ENCODE measurements at places on chromosomes 2 and 18.
A peak's percentile ranks its signal among the peaks of the same experiment; 100 is the strongest.

- H3K4me1 ChIP-seq: no peaks in the 10 kb centered on the region
- H3K4me3 ChIP-seq: no peak overlapping the region
- no peaks in the 10 kb centered on the region for H3K27me3 ChIP-seq
- H3K27ac ChIP-seq: no peak overlapping the region
- no peak for DNase-seq
- H3K36me3 ChIP-seq: no peaks in the 10 kb centered on the region
Measured at GRCh38 chr2:123953846-123954245, 71.2 kb upstream of the CNTNAP5 start.

DNA sequence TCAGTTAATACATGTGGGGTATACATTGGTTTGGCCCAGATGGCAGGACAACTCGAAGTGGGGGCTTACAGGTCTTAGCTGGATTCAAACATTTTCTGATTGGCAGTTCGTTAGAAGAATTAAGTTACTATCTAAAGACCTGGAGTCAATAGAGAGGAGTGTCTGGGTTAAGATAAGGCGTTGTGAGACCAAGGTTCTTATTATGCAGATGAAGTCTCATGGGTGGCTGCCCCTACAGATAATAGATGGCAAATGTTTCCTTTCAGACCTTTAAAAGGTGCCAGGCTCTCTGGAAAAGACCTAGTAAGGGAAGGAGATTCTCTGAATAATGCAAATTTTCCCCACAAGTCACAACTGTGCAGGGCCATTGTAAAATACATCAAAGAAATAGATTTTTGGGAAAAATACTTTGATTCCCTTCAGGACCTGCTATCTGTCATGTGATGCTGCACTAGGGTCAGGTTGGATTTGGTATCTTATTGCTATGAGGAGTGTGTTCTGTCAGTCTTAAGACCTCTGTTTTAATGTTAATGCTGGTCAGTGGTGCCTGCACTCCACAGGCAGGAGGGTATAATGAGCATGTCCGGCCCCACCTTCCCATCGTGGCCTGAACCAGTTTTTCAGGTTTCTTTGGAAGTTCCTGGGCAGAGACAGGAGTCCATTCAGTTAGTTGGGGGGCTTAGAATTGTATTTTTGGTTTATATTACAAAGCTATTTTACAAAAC lies 14.3 kb upstream of the MC5R start:
- no peaks in the 10 kb centered on the region for H3K27me3 ChIP-seq
- no peaks in the 10 kb centered on the region for H3K36me3 ChIP-seq
- H3K27ac ChIP-seq: no peak overlapping the region
- DNase-seq: no peak
- peaks cover 9% of the 10 kb centered on the region for H3K4me1 ChIP-seq

- no peaks in the 10 kb centered on the region for H3K4me1 ChIP-seq
- no peak for DNase-seq
- no peaks in the 10 kb centered on the region for H3K36me3 ChIP-seq
- no peaks in the 10 kb centered on the region for H3K27me3 ChIP-seq
- no peak overlapping the region for H3K27ac ChIP-seq
Measured at GRCh38 chr2:14778015-14778414, 145.5 kb downstream of the LRATD1 start.

- H3K27me3 ChIP-seq: no peaks in the 10 kb centered on the region
- DNase-seq: no peak
- H3K4me1 ChIP-seq: no peaks in the 10 kb centered on the region
- H3K4me3 ChIP-seq: no peak overlapping the region
Measured at GRCh38 chr2:191500884-191501560, 176.9 kb upstream of the NABP1 start.

DNA sequence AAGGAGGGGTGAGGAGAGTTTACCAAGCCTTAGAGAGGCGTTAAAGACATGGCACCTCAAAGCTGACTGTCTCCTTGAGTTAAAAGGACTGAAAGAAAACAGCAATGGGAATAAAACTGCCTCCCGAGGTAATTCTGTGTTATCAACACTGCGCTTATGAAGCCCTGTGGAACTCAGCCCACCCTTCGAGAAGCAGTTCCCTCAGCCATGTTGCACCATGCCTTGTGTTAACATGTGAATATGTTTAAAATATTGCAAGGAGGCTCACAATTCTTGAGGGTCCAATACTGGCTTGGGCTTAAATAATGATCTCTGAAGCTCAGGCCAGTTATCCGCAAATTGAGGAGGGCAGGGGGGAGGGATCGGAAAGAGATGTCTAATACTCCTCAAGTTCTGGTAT lies 14.7 kb downstream of the KLF7 start:
- no peaks in the 10 kb centered on the region for H3K27me3 ChIP-seq
- no peak for DNase-seq
- H3K27ac ChIP-seq: no peak overlapping the region
- no peaks in the 10 kb centered on the region for H3K36me3 ChIP-seq

GRCh38 chr2:165762723-165763122 lies 31.3 kb downstream of the GALNT3 start:
- H3K36me3 ChIP-seq: no peaks in the 10 kb centered on the region
- peaks cover 8% of the 10 kb centered on the region for H3K4me1 ChIP-seq
- H3K27ac ChIP-seq: no peak overlapping the region

DNA sequence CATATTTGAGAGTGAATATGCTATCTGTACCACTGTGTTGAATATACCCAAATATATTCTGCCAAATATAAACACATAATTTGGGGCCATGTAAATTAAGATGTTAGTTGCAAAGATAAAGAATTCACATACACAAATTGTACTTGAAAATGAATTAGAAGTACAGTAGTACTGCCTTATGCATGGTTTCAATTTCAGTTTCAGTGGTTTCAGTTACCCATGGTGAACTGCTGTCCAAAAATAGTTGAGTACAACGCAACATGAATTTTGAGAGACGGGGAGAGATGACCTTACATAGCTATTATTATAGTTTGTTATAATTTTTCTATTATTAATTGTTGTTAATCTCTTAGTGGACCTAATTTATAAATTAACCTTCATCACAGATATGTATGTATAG lies 1313.0 kb upstream of the FAM98A start:
- H3K4me3 ChIP-seq: no peak overlapping the region
- H3K27ac ChIP-seq: no peak overlapping the region
- no peaks in the 10 kb centered on the region for H3K27me3 ChIP-seq
- H3K36me3 ChIP-seq: no peaks in the 10 kb centered on the region

- no peaks in the 10 kb centered on the region for H3K36me3 ChIP-seq
- peak overlapping the region; percentile 74 for H3K4me3 ChIP-seq
- no peak for DNase-seq
- peaks cover 6% of the 10 kb centered on the region for H3K4me1 ChIP-seq
Measured at GRCh38 chr2:84927275-84927627, 21.8 kb downstream of the TMSB10 start.

DNA sequence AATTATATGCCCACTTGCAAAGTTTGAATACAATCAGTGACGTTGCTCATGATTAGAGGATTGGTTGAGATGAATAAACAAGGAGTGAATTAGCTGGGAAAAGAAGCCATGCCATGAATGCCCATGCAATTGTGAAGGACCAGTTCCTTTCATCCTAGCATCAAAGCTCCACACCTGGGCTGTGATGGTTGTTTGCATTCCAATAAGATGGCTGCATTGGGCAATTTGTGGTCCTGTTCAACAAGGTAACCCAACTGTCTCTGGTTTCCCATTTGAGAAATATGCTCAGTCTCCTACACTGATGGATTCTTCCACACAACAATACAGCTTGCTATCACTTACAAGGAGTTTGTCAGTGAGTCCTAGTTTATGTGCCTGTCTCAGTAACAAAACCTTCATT lies 550.2 kb downstream of the STK39 start:
- H3K27ac ChIP-seq: no peak overlapping the region
- H3K4me3 ChIP-seq: no peak overlapping the region
- no peaks in the 10 kb centered on the region for H3K27me3 ChIP-seq
- H3K4me1 ChIP-seq: no peaks in the 10 kb centered on the region

DNA sequence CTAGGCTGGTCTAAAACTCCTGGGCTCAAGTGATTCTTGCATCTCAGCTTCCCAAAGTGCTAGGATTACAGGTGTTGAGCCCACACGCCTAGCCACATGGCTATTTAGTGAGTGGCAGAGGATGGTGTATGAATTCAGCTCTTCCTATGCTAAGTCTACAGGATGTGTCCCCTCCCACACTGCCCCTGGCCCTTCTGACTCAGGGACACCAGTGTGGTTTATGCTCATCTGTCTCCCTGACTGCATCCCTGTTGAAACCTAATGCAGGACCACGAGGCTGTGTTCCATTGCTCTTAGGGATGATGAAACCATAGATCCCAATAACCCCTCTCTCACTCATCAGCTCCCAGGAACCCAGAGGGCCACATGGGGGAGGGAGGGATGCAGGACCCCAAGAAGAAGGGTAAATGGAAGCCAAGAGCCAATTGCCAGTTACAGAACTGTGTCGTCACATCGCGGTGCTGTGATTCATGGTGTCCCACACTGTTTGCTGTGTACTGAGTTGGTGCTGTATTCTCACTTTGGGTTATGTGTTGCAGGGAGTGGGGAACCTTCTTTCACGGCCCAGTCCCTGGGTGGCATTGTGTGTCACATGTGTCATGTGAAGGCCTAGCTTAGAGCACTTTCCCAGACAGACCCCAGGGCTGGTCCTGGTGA lies 102.9 kb upstream of the HAAO start:
- no peak for DNase-seq
- H3K4me3 ChIP-seq: no peak overlapping the region
- no peaks in the 10 kb centered on the region for H3K36me3 ChIP-seq
- no peak overlapping the region for H3K27ac ChIP-seq
- H3K4me1 ChIP-seq: peaks cover 7% of the 10 kb centered on the region

DNA sequence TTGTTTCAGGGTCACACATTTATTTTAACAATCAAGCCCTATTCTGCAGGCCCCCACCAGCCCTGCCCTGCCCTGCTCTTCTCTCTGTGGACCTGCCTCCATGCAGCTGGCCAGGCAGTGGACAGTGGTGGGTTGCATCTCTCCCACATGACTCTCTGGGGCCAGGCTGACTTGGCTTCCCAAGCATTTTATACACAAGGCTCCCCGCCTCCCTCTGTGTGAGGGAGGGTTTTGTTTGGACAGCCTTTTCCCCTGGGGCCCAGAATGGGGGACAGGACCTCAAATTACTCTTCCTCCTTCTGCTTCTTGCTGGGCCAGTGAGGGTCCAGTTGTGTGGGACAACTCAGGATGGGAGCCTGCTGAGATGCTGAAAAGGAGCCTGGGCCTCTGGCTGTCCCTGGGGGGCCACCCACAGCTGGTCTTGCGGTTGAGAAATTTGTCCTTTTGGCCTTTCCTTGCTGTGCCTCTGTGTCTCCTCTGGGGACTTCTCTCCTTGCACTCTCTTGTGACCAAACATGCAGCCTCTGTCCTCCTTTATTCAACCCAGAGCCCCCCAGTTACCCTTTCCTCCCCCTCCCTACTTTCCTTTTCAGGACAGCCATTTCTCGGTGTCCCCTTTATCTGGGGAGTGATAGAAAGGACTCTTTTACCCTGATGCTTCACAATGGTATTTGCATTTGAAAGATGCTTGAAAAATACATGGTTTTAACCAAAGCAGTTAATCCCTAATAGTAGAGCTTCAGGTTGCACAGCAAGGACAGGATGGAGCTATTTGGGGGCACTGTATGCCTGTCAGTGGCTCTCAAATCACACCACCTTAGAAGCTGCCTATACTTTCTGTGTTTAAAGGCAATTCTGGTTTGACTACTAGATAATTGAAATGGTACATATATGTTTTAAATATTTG lies 151.1 kb downstream of the FHOD3 start:
- H3K27me3 ChIP-seq: no peaks in the 10 kb centered on the region
- H3K27ac ChIP-seq: no peak overlapping the region
- no peak for DNase-seq

DNA sequence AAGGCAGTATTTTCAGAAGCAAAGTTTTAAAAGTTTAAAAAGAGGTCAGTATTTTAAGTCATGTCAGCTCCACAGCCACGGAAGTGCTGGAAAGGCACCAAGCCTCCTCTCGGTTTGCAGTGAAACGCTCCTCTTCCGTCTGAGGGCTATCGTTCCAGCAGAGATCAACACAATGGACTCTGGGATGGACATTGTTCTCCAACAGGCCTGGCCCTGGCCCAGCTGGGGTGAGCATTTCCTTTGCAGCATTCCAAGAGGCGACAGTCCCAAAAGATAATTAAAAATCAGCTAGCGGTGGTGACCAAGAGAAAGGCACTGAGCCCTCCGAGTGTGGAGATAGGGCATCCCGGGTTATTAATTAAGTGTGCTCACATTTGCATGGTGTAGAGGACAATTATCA lies 95.9 kb upstream of the LCLAT1 start:
- no peak for DNase-seq
- H3K4me1 ChIP-seq: no peaks in the 10 kb centered on the region
- H3K36me3 ChIP-seq: no peaks in the 10 kb centered on the region
- H3K27me3 ChIP-seq: no peaks in the 10 kb centered on the region
- no peak overlapping the region for H3K27ac ChIP-seq

GRCh38 chr2:39379643-39380524 lies 57.2 kb downstream of the MAP4K3 start:
- H3K27ac ChIP-seq: no peak overlapping the region
- H3K27me3 ChIP-seq: no peaks in the 10 kb centered on the region
- peak; percentile 12 for DNase-seq
- H3K4me3 ChIP-seq: no peak overlapping the region
- H3K4me1 ChIP-seq: no peaks in the 10 kb centered on the region

- no peak for DNase-seq
- peaks cover 17% of the 10 kb centered on the region for H3K4me1 ChIP-seq
- no peak overlapping the region for H3K27ac ChIP-seq
- H3K4me3 ChIP-seq: no peak overlapping the region
Measured at GRCh38 chr2:44237221-44237620, 38.1 kb upstream of the SLC3A1 start.

GRCh38 chr2:171830039-171830438 lies 64.0 kb downstream of the SLC25A12 start:
- no peak for DNase-seq
- H3K4me3 ChIP-seq: no peak overlapping the region
- H3K27me3 ChIP-seq: no peaks in the 10 kb centered on the region
- peaks cover 3% of the 10 kb centered on the region for H3K4me1 ChIP-seq
- H3K27ac ChIP-seq: no peak overlapping the region
- H3K36me3 ChIP-seq: peaks cover 38% of the 10 kb centered on the region

DNA sequence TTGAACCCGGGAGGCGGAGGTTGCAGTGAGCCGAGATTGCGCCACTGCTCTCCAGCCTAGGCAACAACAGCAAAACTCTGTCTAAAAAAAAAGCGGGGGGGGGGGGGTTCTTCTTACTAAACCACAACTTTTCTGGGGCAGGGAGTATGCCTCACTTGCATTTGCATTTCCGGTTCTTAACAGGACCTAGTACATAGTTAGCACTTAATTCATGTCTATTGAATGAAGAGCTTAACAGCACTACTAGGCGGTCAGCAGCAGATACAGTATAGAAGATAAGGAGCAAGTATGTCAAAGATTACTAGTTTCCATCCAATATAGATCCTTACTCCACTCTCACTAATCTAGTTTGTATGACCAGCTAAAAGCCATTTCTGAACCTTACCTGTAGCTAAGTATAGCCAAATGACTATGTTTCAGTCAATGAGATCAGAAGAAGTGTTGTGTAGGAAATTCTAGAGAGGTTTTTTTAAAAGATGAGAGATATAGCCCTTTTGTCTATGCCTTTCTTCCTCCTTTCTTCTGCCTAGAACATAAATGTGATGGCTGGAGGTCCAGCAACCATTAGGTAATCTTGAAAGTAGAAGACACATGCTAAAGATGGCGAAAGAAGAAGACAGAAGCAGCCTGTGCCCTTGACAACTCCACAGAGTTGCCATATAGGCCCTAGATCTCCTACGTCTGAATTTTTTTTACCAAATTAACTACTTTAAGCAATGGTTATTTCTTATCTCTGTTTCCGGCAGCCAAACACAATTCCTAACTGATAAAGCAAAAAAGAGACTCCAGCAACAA lies 11.3 kb downstream of the HYCC2 start:
- no peaks in the 10 kb centered on the region for H3K27me3 ChIP-seq
- H3K4me3 ChIP-seq: no peak overlapping the region
- H3K27ac ChIP-seq: no peak overlapping the region
- H3K4me1 ChIP-seq: no peaks in the 10 kb centered on the region
